ENCODE measurements at places on chromosomes 3 and 15.

GRCh38 chr3:188126276-188126675 is 27.7 kb upstream of the LPP start:
- no peak for DNase-seq

- no peak for DNase-seq
Observed at GRCh38 chr3:55297245-55297644, 189.9 kb downstream of the WNT5A start.

DNA sequence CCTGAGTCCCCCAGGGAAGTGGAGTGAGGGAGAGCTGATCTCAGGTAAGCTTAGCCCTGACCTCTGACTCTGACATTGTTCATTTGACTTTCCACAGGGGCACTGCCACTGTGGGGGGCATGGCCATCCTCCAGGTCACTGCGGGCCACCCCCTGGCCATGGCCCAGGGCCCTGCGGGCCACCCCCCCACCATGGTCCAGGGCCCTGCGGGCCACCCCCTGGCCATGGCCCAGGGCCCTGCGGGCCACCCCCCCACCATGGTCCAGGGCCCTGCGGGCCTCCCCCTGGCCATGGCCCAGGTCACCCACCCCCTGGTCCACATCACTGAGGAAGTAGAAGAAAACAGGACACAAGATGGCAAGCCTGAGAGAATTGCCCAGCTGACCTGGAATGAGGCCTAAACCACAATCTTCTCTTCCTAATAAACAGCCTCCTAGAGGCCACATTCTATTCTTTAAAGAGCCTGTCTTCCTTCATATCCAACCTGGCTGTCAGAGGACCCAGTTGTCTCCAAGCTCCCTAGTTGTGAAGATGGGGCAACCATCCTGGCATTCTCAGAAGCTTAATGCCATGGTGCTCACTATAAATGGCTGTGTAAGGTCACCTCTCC is 1.9 kb upstream of the DISP2 start:
- no peak for DNase-seq

DNA sequence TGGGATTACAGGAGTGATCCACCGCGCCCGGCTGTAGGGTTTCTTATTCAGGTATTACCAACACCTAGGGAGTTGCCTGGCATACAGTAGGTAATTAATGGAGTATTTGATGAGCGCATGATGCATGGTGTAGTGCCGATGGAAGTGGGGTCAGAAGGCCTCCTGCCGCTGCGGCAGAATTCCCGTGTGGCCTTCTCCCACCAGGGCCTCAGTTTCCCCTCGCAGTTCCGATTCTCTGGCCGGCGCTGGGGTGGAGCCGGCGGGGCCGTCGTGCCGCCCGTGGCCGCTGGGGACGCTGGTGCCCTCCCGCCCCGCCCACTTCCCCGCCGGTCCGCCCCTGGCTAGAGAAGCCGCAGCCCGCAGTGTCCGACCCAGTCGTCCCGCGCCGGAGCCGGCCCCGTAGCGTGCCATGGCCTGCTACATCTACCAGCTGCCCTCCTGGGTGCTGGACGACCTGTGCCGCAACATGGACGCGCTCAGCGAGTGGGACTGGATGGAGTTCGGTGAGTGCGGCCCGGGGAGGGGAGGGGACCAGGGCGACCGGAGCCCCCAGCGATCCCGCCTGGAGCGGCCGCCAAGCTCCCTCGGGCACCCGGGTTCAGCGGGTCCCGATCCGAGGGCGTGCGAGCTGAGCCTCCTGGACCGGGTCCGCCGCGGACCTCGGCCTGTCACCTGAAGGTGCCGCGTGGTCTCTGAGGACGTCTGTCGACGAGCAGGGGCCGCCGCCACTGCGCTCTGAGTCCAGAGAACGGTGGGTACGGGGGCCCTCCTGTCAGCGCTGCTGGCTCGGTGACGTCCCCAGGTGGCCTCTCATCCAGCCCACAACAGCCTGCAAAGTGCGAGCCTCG is at the start of gene IRAK2:
Gene IRAK2, plus strand, starts transcription at position 374 of the 848 bp plus-strand sequence. Its CDS starts 36 bp downstream, at position 410.
- DNase-seq: no peak

GRCh38 chr15:68211656-68212320 is 6.7 kb upstream of the CALML4 start:
- DNase-seq: no peak

- DNase-seq: peak; percentile 37
Observed at GRCh38 chr3:184806567-184807271, 5.2 kb upstream of the VPS8 start.
